MG63 (cell line): ENCODE measurements at places on chromosomes 12 and 14.

DNA sequence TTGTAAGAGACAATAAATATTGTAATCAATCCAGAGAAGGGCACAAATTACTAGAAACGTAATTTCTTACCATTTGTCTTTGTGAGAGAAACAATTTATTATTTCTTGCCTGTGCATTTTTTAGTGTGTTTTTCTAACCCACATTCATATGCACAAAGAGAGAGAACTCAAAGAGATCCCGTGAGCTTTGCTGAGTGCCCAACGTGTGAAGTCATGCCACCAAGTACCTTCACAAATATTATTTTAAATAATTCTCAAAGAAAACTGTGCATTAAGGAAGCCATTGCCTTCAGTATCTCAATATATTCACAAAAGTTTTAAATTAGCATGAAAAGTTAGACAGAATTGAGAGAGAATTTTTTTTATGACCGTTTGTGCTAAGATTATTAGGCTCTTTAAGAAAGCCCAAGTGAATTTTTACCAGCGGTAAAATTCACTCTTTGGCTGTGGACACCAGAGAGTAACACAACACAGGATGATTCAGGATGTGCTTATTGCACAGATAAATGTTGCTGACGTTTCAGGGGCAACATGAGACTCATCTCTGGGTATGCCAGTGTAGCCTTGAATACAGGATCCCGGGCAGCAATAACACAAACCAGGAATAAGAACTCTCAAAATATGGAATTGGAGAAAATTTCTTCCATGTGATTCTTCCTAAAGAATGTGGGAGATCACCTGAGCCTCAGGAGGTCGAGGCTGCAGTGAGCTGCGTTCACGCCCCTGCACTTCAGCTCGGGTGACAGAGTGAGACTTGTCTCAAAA, 2.9 kb downstream of the ARHGDIB start:
- no peak for DNase-seq

DNA sequence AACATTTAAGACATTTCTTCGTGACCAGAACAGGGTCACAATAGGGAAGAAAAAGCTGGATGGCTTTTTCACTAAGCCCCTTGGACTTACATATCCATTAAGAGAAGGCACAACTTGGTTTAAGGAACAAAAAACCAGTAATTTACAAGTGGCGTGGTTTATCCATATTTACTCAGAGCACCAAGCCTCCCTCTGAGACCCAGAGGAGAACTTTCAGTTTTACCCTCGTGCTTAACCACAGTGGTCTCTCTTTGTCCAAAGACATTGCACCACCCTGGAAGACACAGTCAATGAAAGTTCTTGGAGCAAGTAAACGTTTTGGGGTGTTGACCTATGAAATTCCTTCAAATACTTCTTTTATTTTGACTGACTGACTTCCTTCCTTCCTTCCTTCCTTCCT, 52.5 kb downstream of the SSPN start:
- DNase-seq: no peak

- DNase-seq: no peak
Observed at GRCh38 chr14:34824256-34824655, 50.9 kb downstream of the BAZ1A start.

DNA sequence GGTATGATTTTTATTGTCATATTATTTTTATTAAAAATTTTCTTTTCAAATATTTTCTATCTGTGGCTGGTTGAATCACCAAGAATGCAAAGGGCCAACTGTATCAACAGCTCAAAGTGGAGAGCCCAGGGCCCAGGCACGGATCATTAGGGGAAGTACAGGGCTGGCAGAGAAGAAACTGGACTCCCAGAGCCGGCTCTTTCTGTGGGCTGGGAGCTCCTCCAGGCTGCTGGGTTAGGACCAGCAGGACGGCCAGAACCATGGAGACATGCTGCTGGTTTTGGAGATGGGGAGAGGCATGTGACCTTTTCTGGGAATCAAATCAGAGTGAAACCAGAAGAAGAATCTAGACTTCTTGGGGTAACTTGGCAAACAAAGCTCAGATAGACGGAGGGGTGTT, 220.5 kb downstream of the CACNA1C start:
- peak; percentile 59 for DNase-seq

GRCh38 chr12:50934371-50934851, 17.9 kb upstream of the HIGD1C start:
- no peak for DNase-seq

DNA sequence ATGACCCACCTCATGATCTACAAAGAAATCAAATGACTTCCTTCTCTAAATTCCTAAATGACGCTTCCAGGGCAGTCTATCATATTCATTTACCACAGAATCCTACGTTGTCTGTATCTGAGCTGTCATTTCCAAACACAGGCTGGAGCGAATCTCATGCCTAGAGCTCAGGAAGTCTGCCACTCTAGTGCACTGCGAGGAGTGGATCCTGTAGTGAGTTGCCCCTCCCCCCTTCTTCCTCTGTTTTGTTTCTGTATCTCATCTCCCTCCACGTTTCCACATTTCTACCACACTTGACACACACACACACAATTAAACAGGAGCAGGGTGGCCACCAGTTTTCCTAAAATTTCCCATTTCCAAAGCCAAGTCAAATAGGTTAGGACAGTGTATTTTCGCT, 415.4 kb upstream of the PRICKLE1 start:
- no peak for DNase-seq
